Activated CD8-positive, alpha-beta memory T cell treated with anti-CD3 and anti-CD28 coated beads for 1 hour (primary cell): ENCODE measurements at places on chromosomes 4 and X.

- no peak for DNase-seq
Observed at GRCh38 chrX:68822641-68823410, 6.0 kb upstream of the EFNB1 start.

- DNase-seq: peak; percentile 25
Observed at GRCh38 chrX:107775734-107776511, at the start of gene TSC22D3. Gene TSC22D3, minus strand, starts transcription at chrX:107775787. Its CDS starts 368 bp downstream, at chrX:107775419.

- DNase-seq: no peak
Observed at GRCh38 chrX:122868631-122869030, 315.4 kb upstream of the GRIA3 start.

- DNase-seq: no peak
Observed at GRCh38 chrX:15465896-15466651, 27.1 kb downstream of the PIR start.

DNA sequence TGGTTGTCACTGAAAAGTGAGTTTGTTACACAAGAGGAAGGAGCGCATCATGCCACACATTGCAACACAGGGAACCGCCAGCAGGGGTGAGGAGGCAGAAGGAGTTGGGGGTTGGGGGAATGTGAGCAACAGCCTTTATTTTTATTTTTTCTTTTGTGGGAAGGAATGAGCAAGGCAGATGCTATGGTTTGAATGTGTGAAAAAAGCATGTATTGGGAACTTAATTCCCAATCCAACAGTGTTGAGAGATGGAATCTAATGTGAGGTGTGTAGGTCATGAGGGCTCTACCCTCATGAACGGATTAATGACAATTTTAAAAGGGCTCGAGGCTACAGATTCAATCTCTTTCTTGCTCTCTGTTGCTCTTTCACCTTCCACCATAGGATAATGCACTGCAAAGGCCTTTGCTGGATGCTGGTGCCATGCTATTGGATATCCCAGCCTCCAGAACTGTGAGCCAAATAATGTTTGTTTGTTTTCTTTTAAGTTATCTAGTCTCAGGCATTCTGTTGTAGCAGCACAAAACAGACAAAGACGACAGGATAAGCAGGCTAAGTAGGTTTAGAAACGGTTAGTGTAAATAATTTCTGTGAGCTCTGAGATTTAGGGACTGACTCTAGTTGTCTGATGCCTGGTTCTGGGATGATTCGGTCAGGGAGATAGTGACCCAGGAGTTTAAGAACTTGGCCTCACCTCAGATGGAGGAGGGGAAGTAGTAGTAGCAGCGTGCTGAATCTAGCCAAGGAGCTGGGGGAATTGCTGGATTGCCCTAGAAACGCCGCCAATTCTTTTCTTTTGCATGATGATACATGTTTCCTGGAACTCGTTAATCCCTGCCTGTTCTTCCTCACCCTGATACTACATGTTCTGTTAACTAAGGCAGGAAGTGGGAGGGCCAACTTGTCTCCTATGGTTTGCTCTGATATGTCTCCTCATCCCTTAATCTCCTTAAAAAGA lies 156.6 kb upstream of the CTSO start:
- no peak for DNase-seq
